Activated T-helper 17 cell treated with anti-CD3 and anti-CD28 coated beads, Interleukin-2, amount 50 U/mL, for 72 hours (primary cell): ENCODE measurements at places on chromosomes 6 and 20. TPM values are rescaled to one million over a fixed set of nuclear protein-coding genes. Genes with fewer than 3 reads are reported as not detected.

- ATAC-seq: peak; percentile 65
Observed at GRCh38 chr6:138659998-138660397, 113.6 kb upstream of the CCDC28A start.

The ZSCAN23 gene
- 0.52 TPM for total RNA-seq

DNA sequence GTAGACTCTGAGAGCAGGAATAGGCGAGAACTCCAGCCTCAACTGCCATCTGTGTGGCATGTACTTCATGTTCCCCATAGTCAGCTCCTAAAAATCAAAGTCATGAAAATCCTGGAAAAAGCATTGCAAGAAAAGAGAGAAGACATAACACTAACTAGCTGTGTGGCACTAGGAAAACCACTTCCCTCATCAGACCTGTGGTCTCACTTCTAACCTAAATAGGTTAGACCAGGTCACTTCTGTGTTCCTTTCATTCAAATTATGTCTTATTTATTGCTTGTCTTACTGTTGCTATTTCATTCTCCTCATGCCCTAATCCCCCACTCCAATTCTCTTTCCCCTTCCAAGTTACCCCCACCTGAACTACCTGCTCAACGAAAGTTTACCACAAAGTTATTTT, 70.2 kb downstream of the TNFRSF21 start:
- ATAC-seq: no peak

The TAAR6 gene
- total RNA-seq: not detected

The TNNC2 gene
- total RNA-seq: 0.37 TPM

- ATAC-seq: no peak
Observed at GRCh38 chr6:47535316-47536225, 58.0 kb downstream of the CD2AP start.

GRCh38 chr6:41963371-41963770, 21.8 kb upstream of the CCND3 start:
- ATAC-seq: peak; percentile 11

DNA sequence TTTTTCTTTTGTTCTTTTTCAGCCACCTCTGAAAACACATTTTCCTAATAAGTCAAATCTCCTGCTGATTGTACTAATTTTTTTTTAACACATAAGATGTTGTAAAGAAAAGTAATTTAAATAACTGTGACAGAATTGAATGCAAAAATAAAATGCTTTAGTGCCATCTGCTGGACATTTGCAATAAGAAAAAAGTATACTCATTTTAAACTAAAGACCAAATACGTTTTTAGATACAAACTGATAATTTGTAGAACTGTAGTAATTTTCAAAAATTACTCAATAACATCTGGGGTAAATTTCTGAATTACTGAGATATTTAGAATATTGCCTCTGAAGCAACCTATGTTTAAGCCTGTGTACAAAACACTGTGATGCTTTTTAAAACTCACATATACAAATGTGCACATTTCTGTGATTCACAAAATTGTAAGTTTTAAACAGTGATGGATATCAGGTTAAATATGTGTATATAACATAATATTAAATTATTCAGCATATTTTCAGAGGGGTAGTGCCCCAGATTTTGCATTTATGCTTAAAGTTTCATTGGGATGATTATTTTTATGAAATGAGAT, 198.7 kb downstream of the RIMS1 start:
- no peak for ATAC-seq

DNA sequence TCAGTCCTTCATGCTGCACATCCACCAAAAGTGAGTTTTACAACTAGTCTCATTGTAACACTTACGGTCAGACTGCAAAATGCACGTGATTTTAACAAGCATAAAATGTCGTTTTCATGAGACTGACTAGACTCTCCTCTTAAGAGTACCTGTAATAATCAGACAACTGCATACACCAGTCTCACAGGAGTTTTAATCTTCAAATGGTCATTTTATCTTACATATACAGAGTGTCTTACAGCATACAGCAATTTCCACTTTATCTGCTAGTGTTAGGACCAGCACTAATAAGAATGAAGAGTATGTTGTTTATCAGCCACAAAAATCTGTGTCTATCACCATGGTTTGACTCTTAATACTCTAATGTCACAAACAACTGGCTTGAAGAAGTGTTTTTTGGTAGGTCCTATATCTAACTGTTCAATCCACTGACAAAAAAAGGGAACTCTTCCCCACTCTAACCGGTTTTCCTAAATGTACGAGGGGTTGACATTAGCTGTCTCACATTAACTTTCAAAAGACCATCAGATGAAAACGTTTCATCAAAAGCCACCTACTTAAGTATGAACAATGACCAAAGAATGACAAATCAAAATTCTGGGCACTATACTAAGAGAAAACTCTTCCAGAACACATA, 1.5 kb upstream of the ASF1A start:
- no peak for ATAC-seq

The HLA-DRA gene
- total RNA-seq: 170 TPM

The MEP1A gene
- total RNA-seq: not detected

The FOXC1 gene
- total RNA-seq: not detected

- no peak for ATAC-seq
Observed at GRCh38 chr6:32192608-32193039, at the start of gene GPSM3. TSS of gene GPSM3 (minus strand) at chr6:32192643. CDS start at chr6:32192513, 130 bp downstream.

- no peak for ATAC-seq
Observed at GRCh38 chr6:5905431-5906339, 101.0 kb downstream of the NRN1 start.

DNA sequence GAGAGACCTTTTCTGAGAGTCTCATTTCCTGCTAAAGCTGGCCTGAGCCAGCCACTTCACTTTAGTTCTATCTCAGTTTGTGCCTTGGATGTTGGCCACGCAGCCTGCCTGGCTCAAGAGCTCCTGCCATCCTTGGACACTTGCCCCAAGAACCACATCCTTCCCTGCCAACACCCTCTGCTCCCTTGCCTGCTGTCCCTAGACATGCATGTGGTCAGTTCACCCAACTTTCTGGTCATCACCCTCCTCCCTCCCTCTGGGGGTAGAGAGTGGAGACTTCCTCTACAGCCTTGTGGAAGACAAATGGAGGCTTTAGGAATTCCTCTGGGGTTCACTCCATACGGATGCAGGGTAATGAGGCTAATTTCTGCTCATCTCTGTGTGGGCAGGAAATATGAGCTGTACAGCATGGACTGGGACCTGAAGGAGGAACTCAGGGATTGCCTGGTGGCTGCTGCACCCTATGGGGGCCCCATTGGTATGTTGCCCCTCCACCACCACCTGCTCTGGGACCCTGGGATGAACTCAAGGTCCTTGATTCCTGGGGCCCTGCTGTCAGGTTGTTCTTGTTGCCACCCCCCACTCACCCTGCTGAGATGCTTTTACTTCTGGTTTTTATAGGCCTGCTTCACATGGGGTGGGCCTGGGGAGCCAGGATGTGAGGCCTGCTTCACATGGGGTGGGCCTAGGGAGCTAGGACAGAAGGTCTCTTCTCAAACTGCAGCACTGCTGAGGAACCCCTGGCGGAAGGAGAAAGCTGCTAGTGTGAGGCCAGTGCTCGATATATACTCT, 13.8 kb upstream of the PTPRA start:
- no peak for ATAC-seq

- ATAC-seq: peak; percentile 61
Observed at GRCh38 chr6:15879371-15880261, 216.8 kb upstream of the DTNBP1 start.

The SNRPB2 gene
- 119 TPM for total RNA-seq

The HLA-C gene
- 1,648 TPM for total RNA-seq

DNA sequence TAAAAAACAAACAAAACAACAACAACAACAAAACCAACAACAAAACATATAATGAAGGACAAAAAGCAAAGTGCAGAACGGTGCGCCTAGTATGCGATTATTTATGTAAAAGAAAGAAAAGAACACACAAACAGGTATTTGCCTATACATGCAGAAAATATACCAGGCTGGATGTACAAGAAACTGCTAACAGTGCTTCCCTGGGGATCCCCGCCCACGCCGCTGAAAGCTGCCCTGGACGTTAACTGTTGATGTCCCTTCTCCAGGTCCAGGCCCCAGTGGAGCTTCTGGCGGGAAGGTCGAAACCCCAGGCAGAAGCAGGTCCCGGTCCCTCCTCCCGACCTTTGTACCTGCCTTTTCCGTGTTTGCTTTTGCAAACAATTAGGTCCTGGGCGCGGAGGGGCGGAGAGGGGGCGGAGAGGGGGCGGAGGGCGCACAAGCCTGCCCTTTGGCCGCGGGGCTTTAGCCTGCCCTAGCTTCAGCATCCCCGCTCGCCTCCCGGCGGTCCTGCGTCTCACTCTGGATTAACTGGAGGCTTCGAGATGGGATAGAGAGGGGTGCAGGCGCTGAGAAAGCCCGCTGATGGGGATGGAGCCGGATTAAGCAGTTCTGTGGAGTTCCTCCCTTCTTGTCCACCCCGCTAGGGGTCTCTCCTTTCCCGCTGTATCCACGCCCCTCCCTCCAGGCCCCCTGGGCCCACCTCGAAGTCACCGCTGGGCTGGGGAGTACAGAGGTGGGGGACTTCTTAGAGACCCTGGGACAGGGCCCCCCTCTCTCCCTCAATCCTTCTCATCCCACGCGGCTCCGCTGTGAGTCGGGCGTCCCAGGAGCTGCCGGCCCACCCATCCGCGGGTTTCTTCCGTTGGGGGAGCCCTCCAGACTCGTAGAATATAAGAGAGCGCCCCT, 8.2 kb upstream of the AHCY start:
- no peak for ATAC-seq

The LY6G6F gene
- not detected for total RNA-seq

- ATAC-seq: no peak
Observed at GRCh38 chr20:48463096-48463720, 364.6 kb downstream of the PREX1 start.

DNA sequence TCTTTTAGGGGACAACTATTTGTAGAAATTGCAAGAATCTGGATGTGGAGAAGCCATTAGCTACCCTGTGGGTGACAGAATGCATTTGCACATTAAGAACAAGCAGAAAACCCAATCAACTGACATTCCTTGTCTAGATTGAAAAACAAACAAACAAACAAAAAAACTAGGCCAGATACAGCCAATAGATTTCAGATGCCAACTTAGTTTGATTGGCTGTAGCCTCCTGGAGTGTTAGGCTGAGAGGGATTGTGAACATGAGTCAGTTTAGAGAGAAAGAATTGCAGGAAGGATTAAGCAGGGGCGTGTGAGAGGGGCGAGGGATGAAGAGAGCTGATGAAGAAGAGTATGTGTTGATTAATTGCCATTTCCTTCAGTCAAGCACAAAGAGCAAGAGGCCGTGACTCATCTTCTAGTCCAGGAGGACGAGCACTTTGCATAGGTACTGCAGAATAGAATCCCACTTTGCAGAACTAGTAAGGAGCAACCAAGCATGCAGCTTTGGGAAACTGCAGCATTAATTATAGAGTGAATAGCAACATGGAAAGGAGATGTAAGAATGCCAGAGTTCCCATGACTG, 188.0 kb upstream of the RAB32 start:
- ATAC-seq: no peak

The SNX3 gene
- 84.6 TPM for total RNA-seq

The TP53INP2 gene
- total RNA-seq: 9.2 TPM

- ATAC-seq: no peak
Observed at GRCh38 chr6:161191671-161192070, 82.2 kb downstream of the AGPAT4 start.

- no peak for ATAC-seq
Observed at GRCh38 chr6:12442455-12442854, 152.3 kb downstream of the EDN1 start.

- ATAC-seq: no peak
Observed at GRCh38 chr6:27886073-27886472, 26.1 kb downstream of the OR2B2 start.

- ATAC-seq: no peak
Observed at GRCh38 chr6:141097471-141097870, 1035.3 kb upstream of the GJE1 start.
